ENCODE measurements at places on chromosomes 5 and 9.
A peak's percentile ranks its signal among the peaks of the same experiment; 100 is the strongest.

GRCh38 chr5:55517804-55518203 is 17.0 kb downstream of the PLPP1 start:
- DNase-seq, result no peak

GRCh38 chr5:73454379-73455036 is 5.9 kb upstream of the FOXD1 start:
- DNase-seq, result peak; percentile 35

DNA sequence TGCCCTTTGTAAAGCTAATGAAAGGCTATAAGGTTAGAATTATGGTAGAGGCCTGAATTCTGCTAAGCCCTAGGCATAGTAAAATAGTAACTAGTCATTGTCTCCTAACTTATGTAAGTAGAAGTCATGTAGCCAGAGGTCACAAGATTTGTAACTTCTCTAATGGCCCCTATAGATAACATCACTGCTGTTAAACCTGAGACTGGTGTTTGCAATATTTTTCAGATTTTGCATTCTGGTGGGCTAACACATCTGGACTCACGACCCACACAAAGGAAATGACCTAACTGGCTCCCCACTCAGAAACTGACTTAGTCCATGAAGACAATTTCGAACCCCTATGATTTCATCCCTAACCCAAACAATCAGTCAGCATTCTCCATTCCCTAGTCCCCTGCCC is 37.2 kb upstream of the TTC39B start:
- no peak for DNase-seq

GRCh38 chr5:114327987-114328386 is 33.9 kb upstream of the KCNN2 start:
- DNase-seq, result no peak

DNA sequence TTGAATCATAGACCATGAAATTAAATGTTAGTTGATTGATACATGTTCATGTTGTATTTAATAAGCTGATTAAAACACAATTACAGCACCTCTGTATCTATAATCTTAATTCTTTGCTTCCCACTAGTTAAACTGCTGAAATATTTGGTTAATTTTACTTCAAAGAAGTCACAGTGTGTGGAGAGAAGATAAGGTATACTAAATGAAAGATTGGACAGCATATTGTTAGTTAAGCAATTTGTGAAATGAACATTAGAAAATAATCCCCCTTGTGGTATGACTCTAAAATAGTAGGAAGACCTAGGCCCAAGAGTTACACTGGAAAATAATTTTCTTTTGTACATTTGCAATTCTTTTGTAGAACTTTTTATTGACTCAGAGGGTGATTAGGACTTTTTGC is 30.3 kb downstream of the MAN2A1 start:
- no peak for DNase-seq

- DNase-seq, result no peak
These were observed at the start of gene CAPSL for GRCh38 chr5:35938568-35939227. Gene CAPSL, minus strand, starts transcription at chr5:35938622. Its CDS starts 17,502 bp downstream, at chr5:35921120.

GRCh38 chr9:22683700-22684075 is 237.1 kb downstream of the DMRTA1 start:
- no peak for DNase-seq

- no peak for DNase-seq
These were observed 33.6 kb upstream of the MEGF10 start for GRCh38 chr5:127256886-127257597.

DNA sequence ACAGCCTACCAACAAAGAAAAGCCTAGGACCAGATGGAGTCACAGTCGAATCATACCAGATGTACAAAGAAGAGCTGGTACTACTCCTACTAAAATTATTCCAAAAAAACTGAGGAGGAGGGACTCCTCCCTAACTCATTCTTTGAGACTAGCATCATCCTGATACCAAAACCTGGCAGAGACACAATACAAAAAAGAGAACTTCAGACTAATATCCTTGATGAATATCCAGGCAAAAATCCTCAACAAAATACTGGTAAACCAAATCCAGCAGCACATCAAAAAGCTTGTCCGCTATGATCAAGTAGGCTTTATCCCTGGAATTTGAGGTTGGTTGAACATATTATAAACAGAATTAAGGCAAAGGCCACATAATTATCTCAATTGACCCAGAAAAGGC is 900.4 kb upstream of the ARRDC3 start:
- DNase-seq, result no peak

DNA sequence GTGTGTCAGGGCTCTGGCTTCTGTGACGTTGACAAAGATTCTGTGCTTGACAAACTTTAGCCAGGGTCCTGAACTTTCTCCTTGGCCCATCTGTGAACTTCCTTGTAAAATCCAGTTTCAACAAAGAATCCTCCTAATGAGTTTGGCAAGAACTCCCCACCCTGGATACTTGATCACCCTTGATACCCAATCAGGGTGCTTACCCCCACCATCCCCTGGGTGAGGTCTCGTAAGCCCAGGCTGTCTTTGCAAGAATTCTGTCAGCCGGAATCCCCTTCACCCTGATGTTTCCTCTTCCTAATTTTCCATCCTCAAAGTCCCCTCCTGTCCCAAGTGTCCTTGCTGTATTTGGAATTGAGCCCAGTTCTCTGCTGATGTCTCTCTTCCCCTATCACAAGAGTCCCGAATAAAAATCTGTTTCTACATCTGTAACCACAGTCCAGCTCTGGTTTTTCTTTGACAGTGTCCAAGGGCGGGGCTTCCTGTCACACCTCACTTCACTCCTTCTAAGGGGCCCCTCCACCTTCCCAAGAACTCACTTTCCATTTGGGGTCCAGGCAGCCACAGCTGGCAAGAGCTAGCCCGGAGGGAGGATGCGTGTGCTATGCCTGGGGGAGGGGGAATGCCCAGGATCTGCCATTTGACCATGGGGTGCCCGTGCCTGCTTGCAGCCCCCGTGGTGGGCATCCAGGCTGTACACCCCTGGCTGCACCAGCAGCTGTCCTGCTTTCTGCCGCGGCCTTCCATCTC is 2.7 kb upstream of the CARD19 start:
- peak; percentile 1 for DNase-seq

- no peak for DNase-seq
These were observed 192.4 kb downstream of the HSPA4 start for GRCh38 chr5:133244242-133244641.

GRCh38 chr9:96080364-96080763 is 204.9 kb downstream of the ERCC6L2 start:
- DNase-seq, result no peak

DNA sequence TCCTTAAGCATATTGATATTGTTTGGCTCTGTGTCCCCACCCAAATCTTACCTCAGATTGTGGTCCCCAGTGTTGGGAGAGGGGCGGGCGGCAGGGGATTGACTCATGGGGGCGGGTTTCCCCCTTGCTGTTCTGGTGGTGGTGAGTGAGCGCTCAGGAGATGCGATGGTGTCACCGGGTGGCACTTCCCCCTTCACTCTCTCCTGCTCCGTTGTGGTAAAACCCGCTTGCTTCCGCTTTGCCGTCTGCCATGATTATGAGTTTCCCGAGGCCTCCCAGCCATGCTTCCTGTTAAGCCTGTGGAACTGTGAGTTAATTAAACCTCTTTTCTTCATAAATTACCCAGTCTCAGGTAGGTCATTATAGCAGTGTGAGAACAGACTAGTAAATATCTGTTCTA is 229.1 kb downstream of the IRX2 start:
- no peak for DNase-seq

DNA sequence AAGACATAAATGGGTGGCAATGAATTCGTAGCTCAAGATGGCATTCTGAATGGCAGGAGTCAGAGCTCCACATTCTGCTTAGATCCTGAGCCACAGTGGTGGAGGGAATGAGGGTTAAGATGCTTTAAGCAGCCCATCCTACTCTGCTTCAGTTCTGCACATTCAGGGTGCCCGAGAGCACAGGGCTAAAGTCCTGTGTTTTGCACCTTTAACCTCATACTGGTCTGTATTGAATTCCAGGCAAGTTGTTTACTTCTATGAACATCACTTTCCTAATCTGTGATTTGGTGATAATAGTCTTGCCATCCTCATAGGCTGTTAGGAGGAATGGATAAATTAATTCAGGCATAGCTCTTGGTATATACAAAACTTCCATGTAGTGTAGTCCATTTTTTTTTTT is 321.6 kb upstream of the CD180 start:
- no peak for DNase-seq

DNA sequence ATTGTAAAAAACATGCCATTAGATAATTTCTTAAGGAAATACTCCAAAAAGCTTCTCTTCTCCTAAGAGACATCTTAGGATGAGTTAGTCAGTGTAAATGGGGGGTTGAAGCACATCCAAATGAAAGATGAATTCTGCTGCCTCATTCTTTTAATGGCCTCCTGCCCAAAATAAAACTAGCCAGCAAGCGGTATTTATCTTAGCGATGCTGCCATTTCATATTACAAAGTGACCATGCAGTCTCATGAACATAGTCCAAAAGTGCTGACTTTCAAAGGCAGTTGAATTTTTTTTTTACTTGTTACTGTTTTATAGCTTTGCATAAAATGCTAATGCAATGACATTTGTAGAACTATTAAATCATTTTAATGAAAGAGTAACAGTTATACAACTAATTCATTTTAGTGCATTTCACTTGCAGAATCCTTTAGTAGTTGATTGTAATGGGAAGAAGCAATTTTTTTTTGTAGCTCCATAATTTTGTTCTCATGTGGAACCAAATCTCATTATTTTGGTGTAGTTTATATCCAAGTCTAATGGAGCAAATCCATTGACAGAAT is 151.5 kb downstream of the CAVIN4 start:
- no peak for DNase-seq

GRCh38 chr9:74513221-74513620 is 16.1 kb downstream of the RORB start:
- DNase-seq, result no peak

GRCh38 chr5:55773057-55773456 is 35.2 kb downstream of the DDX4 start:
- DNase-seq, result no peak

DNA sequence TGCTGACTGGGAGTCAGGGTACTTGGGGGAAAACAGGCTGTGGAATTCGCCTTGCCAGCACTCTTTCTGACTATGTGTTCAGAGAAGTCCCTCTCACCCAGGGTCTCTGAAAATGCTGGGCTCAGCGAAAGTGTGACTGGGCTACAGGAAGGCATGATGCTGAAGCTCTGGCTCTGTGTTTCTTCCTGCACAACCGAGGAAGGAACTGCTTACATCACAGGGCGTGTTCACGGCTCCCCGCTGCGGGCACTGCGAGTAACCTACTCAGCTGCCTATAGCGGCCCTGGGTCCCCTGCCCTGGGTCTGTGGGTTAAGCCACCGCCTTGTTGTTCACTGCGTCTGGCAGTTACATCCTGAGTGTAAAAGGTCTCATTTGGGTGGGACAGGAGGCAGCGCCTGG is 222.4 kb upstream of the IRX4 start:
- DNase-seq, result no peak

GRCh38 chr5:80212171-80212667 is 43.6 kb downstream of the SERINC5 start:
- DNase-seq, result no peak

- DNase-seq, result no peak
These were observed 133.9 kb upstream of the SPEF2 start for GRCh38 chr5:35483780-35484179.

GRCh38 chr9:114386361-114386885 is 1.4 kb downstream of the AKNA start:
- DNase-seq, result no peak

GRCh38 chr9:125544484-125544883 is 162.5 kb downstream of the MAPKAP1 start:
- no peak for DNase-seq

- no peak for DNase-seq
These were observed 10.9 kb upstream of the DOLPP1 start for GRCh38 chr9:129069862-129070641.

GRCh38 chr5:17448877-17449276 is 49.2 kb upstream of the TAF11L2 start:
- DNase-seq, result no peak

DNA sequence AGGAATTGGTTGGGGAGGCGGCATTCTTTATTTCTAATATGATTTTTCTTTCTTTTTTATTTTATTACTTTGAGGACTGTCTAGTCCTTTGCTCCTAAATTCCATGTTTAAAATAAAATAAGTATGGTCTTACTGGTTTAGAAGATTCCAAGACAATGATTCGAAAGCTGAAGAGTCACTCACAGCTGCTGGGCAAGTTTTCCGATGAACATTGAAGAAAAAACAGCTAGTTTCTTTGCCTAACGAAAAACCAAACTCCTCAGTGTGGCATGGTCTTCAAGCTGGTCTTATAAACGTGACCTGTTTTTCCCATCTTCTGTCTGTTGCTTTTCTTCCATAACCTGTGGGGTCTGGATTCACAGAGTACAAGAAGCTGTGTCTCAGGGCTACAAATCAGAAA is 25.1 kb downstream of the ZNF474 start:
- no peak for DNase-seq

DNA sequence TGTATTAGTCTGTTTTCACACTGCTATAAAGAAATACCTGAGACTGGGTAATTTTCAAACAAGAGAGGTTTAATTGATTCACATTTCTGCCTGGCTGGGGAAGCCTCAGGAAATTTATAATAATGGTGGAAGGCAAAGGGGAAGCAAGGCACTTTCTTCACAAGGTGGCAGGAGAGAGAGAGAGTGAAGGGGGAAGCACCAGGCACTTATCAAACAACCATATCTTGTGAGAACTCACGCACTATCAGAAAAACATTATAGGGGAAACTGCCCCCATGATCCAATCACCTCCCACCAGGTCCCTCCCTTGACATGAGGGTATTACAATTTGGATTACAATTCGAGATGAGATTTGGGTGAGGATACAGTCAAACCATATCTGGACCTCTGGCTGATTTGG is 34.7 kb downstream of the ADRB2 start:
- DNase-seq, result no peak

DNA sequence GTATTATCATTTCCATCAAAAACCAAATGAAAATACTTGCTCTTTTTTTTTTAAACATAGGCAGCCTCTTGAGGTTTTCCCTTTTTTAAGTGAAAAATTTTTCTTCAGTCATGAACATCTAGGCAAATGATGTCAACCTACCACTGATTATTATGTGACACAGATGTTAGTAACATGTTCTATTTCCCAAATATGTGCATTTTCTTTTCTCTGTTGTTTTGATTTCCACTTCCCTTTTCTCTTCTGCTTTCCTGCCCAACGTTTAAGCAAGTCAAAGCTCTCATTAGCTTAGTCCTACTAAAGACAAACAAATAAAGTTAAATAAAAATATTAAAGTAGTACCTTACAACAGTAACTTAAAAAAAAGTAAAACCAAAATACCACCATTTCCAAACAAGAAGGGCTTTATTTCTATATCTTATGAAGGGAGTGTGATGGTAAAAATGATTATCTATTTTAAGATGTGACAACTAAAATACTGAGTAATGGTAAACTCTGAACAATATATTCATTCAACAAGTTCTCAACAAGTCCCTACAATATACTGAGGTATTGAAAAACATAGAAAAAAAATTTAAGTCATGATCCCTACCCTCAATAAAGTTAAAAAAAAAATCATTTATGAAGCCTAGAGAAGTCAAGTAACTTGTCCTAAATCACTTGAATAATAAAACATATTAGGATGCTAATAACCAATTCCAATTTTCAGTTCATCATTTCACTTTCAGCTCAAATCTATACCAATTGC is 9.4 kb downstream of the SLC38A9 start:
- DNase-seq, result no peak

GRCh38 chr5:138647261-138647788 is 72.1 kb upstream of the HSPA9 start:
- no peak for DNase-seq

GRCh38 chr9:79507801-79508200 is 64.0 kb upstream of the TLE4 start:
- DNase-seq, result no peak

- peak; percentile 55 for DNase-seq
These were observed 628 bp downstream of the ATOSB start for GRCh38 chr9:35114840-35115628.

GRCh38 chr9:573691-574410 is 267.6 kb upstream of the DMRT1 start:
- DNase-seq, result no peak

- no peak for DNase-seq
These were observed 23.3 kb downstream of the RAD1 start for GRCh38 chr5:34891981-34892380.
